ENCODE measurements at places on chromosomes 6 and 20. TPM values are rescaled to one million over a fixed set of nuclear protein-coding genes. Genes with fewer than 3 reads are reported as not detected.

CLPSL2 gene
- total RNA-seq = 0.57 TPM

SMLR1 gene
- total RNA-seq = 0.08 TPM

LAMP5 gene
- total RNA-seq = not detected

MAK gene
- total RNA-seq = 0.21 TPM

PGC gene
- total RNA-seq = 0.18 TPM

All from Panc1 (cell line).